Stimulated activated CD8-positive, alpha-beta memory T cell treated with anti-CD3 and anti-CD28 coated beads, Interleukin-15, amount 100 ng/mL, for 24 hours (primary cell): ENCODE measurements at places on chromosomes 6 and 20.

- DNase-seq, result no peak
These were observed 281.3 kb downstream of the BMP7 start for GRCh38 chr20:56985066-56985685.

- DNase-seq, result no peak
These were observed 165.7 kb upstream of the OLIG3 start for GRCh38 chr6:137659871-137660270.

DNA sequence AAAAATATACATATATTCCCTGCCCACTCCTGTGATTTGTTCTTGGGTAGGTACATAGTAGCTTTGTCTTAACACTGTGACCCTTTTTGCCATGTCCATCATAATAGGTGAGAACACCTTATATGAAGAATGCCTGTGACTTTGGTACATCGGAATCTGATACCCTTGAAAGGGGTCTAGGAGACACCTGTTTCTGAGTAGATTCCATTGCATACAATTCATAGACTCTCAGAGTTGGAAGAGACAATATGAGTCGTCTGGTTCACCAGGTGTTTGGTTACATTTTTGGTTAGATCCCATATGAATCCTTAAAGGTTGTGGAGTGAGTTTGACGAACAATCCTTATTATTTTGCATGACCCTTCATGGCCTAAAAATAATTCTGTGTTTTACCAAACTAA is 36.3 kb downstream of the RNF144B start:
- DNase-seq, result no peak

DNA sequence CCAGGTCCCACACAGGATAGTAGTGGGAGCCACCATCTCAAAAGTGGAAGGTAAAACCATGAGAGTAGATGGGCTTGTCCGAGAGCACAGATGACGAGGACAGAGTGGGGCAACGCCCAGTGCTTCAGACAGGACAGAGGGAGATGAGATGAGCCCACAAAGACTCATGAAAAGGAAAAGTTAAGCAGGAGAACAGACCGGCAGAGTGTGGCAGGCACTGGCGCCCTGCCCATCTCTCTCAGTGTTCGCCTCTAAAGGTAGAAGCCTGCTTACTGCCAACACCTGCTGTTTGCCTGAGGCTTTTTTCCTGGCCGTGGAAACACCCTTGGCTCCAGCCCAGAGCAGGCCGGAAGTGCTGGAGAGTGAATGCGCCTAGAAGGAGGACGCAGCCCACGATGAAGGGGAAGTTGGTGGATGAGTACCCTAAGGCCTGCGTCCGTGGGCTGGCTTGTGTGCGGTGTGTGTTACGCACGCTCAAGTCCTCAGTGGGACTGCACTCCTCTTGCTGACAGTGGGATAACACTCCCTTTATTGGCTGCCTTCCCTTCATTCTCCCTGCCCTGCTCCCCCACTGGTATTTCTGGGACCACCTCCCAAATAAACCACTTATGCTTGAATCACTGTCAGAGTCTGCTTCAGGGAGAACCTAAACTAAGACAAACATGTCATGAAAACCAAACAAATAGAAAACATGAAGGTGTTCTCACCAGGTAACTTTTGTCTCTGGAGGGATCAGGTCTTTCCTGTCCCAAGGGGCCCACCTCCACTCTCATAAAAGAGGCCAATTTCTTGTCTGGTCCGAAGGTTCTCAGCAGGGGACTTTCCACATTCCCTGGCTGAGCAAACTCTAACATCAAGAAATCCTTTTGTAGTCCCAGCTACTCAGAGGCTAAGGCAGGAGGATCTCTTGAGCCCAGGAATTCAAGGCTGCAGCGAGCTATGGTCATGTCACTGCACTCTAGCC is 9.1 kb upstream of the FOXP4 start:
- no peak for DNase-seq

DNA sequence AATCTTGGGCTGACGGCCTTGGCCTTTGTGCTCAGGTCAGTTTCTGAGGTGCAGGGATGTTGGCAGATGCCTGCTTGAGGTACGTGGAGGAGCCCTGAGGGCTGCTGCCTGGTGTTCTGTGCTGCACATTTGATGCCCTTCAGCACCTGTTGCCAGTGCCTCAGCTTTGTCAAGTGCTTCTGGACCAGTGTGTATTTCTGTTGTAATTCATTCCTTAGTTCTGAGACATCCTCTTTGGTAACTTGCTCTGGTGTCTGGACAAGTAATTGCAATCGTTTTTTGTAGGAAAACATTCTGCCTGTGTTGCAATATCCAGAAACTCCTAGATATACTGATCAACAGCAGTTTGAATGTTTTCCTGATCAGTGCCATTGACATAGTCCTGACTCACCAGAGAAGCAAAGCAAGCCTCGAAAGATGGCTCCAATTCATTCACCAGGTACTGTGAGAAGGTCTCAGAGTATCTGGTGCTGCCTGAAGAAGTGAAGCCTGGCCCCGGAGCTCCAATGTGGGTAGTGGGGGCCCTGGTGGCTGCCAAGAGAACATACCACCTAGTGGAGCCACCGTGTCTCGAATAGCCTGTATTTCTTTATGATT is 26.7 kb downstream of the ZNF337 start:
- DNase-seq, result no peak

DNA sequence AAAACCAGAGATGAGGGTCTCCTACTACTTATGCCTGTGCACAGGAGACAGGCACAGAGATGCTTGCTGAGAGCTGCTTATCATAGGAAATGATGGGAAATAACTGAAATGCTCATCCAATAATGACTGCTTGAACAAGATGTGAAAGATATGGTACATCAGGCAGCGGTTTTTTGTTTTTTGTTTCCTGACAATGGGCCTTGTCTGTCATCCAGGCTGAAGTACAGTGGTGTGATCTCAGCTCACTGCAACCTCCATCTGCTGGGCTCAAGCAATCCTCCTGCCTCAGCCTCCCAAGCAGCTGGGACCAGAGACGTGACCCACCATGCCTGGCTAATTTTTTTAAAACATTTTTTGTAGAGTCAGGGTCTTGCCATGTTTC is 1.2 kb upstream of the RIPOR3 start:
- DNase-seq, result no peak

GRCh38 chr6:41522780-41523548 is 23.2 kb upstream of the FOXP4 start:
- DNase-seq, result no peak

DNA sequence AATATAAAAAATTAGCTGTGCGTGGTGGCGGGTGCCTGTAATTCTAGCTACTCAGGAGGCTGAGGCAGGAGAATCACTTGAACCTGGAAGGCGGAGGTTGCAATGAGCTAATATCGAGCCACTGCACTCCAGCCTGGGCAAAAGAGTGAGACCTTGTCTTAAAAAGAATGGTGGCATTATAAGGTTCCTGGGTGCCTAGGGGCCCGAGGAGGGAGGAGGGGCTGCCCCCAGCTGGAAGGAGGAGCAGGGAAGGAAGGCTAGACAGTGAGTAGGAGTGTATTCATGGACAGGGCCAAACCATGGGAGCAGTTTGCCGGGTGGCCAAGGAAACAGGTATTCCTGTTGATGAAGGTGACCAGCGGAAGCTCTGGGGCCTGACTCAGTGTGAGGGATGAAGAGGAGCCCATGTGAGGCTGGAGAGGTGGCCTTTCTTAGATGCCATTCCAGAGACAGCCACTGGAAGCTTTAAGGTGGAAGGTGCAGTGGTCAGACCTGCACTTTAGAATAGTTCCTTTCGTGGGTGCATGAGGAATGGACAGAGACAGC is 24.2 kb downstream of the MANBAL start:
- DNase-seq, result no peak

GRCh38 chr20:23063581-23063980 is 14.1 kb upstream of the THBD start:
- DNase-seq, result no peak

DNA sequence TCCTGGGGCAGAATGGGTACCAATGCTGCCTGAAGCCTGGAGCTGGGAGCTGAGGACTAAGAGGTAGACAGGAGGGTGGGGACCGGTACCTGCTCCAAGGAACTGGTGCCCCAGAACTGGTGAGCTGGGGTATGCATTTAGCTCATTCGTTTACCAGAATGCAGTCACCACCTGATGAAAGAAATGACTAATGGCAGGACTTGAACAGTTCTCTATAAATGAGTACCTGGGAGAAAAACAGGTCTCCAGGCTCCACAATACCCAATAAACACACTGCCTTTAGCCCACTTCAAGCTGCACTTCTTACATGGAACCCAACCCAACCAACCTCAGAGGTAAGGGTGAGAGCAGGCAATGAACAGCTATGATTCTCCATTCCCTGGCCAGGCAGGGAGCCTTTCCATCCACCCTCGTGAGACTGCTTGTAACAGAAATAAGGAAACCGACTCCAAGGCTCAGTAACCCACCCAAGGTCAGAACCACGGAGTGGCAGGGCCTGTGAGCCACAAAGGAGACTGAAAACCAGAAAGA is 15.4 kb downstream of the FKBP1A start:
- DNase-seq, result no peak

DNA sequence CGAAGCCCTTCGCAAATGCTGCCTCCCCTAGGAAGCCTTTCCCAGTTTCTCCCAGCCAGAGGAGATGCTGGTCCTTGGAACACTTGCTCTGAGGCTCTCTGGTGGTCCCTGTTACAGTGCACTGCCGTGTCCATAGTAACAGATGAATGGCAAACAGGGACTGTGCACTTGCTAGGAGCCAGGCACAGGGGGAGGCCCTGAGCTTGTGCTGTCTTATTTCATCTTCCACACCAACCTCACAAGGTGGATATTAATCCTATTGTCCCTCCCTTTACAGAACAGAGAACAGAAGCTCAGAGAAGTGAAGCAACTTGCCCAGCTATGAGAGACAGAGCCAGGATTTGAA is 19.0 kb downstream of the SRC start:
- DNase-seq, result no peak

GRCh38 chr20:37937686-37938085 is 34.8 kb downstream of the VSTM2L start:
- no peak for DNase-seq

DNA sequence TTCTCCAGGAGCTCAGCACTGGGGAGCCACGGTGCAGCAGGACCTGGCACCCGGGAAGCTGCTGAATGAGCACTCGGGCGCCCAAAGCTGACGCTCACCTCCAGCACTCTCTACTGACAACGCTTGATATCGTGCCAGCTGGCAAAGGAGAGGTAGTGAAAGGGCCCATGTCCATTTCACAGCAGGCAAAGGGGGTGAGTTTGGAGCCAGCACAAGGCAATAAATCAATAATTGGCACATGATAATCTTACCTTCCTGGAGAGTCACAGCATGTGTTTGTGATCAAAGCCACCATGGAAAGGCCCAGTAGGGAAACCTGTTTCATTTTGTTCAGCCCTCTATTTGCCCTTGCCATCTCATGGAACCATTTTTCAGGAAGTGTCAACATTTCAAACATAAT is 23.3 kb upstream of the SMIM26 start:
- no peak for DNase-seq

- DNase-seq, result no peak
These were observed 3.8 kb upstream of the CHRNA4 start for GRCh38 chr20:63364801-63365585.

- DNase-seq, result no peak
These were observed 69.7 kb downstream of the SAMD5 start for GRCh38 chr6:147578159-147578558.

DNA sequence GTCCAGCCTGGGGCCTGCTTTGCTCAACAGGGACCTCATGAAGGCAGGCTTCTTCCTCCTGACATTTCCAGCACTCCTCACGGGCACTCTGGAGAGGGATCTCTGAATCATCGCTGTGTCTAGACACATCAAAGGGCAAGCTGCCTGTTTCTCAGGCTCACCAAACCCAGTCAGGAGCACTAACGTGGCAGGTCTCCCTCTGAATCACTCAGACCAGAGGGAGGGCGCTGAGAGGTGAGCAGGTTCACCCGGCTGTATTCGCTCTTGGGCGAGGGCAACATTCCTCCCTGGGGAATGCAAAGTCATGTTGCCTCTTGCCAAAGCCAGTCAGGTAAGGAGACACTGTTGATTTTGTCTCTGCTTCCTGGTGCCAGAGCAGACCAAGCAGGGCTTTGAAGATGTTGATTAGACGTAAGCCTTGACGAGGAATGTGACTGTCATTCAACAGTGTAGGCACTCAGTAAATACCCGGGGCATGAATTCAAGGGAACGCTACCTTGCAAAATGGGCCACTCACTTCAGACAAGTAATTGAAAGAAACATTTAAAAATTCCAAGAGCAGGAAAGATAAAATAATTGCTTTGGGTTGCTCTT is 50.1 kb downstream of the CYP24A1 start:
- DNase-seq, result no peak

DNA sequence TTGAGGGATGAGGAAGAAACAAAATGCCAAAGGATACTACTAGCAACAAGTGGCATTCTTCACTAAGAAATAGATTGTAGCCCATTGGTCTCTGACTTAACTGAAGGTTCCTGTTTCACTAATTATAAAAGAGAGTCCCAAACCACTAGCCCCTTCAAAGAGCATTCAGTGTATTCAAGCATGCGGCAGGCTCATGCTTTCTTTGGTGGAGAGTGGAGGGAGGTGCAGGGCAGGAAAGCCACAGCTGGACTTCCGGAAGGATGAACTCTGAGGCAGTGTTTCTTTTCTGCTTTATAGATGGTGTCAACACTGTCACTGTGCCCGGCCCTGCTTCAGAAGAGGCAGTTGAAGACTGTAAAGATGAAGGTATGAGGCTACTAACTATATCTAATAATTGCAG is 636.1 kb downstream of the KIF16B start:
- no peak for DNase-seq

DNA sequence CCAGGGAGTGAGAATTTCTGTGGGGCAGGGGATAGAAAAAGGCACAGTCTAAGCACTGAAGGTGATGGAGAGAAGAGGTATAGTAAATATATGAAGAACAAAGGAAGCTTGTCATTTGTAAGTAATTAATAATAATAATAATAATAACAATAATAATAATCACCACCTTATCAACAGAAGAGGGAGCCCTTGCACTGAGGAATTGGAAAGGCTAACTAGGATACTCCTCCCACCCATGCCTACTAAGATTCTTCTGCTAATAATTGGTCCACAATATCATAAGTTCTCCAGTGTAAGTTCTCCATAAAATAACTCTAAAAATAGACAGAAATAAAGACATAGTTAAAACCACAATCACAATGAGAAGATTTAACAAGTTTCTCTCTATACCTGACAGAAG is 912 bp upstream of the OR12D3 start:
- DNase-seq, result no peak

DNA sequence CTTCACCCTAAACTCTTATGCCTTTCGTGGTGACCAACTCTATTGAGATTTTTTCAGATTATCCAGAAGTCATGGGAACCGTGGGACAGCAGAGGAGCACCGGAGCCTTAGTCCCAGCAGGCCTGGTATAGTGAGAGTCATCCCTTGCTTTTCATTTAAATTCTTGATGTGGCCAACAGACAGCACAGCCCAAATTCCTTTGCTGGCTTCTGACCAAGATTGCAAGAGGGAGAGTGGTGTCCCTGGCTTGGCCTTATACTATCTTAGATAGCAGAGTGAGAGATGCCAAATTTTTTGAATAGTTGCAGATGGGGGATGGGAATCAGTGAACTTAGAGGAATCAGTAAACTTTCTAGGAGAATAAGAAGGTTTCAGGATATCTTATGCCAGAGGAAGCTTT is 7.8 kb downstream of the STX11 start:
- no peak for DNase-seq

DNA sequence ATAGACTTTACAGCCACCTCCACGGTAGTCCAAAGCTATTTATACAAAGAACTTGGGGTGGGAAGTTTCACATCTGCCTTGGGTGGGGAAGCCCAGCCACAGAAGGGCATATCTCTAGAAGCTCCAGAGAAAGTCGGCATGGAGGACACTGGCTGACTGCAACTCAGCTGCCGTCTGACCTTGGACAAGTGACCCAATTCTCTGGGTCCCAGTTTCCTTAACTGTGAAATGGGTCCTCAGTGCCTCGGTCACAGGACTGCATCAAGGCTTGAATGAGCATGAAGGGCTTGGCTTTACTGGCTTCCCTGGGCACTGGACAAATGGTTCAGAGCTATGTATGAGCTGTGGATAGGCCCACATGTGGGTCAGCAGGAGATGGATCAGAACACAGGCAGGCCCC is 58.6 kb downstream of the NOL4L start:
- no peak for DNase-seq
